SJSA1 (cell line): ENCODE measurements at places on chromosomes 5 and 9. TPM values are rescaled to one million over a fixed set of nuclear protein-coding genes. Genes with fewer than 3 reads are reported as not detected.

DNA sequence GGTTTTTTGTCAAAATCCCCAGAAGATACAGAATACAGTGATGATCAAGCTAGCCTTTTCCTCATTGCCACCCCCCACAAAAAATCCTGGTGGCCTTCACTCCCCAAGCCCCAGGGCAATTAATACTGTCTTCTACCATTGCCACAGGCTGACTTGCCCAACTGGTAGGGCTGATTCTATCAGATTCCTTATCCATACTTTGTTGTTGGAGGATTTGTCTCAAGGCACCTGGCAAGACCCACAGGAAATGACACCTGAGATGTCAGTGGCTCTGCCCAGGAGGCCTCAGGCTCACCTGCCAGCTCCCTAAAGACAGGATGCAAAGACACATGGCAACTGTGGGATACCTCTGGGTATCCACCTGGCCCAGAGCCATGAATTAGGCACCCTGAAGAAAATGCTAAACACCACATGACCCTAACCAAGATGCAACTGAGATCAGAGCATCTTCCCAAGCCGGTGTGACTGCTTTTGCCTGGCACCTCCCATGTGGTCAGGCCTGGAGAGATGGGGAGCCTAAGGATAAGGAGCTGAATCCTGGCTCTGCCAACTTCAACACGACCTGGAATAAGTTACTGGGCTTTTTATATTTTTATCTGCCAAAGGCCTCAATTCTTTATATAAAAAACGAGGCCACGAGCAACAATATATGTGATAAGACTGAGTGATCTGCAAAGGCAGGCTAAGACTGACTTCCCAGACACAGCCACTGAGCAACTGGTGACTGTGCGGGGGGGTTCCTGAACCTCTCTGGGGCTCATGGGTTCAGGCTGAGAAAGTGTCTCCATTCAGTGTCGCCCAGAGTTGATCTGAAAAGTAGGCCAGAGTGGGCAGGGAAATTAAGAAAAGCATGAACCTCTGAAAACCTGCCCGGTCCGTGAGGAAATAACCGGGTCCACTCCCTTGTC is 944 bp downstream of the ATOX1 start:
- DNase-seq, result peak; percentile 41

DNA sequence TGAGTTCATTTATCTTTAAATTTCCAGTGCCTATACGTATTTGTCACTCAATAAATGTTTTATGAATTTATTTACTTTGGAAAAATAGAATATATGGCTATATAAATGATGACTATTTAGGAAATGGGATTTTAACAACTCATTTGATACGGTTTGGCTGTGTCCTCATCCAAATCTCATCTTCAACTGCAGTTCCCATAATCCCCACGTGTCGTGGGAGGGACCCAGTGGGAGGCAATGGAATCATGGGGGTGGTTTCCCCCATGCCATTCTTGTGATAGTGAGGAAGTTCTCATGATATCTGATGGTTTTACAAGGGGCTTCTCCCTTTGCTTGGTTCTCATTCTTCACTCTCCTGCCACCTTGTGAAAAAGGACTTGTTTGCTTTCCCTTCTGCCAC is 187.6 kb upstream of the EFNA5 start:
- DNase-seq, result no peak

GRCh38 chr5:6872441-6873160 is 159.4 kb downstream of the TENT4A start:
- DNase-seq, result no peak

DNA sequence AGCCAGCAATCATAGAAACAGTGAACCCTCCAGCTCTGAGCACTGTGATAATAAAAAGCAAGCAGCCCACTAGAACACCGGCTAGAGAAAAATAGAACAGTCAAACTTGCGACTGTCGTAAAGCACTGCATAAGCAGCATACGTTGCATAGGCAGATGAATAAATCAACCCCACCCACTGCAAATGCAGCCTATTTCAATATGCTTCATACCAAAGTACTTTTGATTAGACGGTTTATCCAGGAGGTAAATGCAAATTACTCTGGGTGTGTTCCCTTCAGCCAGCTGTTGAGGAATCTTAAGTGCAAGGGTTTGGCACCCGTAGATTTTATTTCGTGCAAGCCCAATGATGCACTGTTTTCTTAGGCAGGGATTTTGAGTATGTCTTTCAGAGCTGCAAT is 32.1 kb upstream of the ANKRD18A start:
- no peak for DNase-seq

DNA sequence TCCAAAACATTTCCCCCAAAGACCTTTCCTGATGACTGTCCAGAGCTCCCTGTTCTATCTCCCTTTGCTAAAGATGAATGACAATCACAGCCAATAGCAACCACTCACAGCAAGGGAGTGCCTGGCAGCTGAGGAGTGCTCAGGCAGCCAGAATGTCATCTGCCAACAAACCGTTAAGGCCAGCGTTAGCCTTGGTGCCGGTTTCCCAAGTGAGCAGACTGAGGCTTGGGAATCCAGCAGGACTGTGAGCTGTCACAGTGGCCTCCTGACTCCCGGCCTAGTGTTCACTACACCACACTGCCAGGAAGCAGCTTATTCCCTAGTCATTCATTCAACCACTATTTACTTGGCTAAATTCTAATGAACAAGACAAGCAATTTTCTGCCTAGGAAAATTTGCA is 24.7 kb downstream of the STK10 start:
- no peak for DNase-seq

DNA sequence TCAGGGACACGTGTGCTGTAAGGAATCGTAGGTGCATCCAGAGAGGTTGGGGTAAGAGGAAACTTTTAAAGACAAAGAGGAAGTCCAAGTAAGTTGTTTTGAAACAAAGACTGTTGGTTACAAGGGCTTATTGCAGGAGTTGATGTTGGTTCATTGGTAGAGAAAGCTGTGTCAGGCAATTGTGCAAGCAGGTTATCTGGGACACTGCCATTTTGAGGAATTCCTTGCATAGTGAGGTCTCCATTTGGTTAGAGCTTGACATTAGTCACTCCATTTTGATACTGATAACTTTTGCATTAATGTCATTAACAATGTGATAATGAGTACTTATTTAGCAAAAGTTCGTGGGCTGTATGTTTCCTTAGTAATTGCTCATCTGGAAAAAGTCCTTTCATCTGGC is 24.9 kb downstream of the CNOT6 start:
- DNase-seq, result no peak

- DNase-seq, result peak; percentile 35
These were observed 175.0 kb downstream of the MACROH2A1 start for GRCh38 chr5:135223891-135224625.

- DNase-seq, result no peak
These were observed 266.8 kb downstream of the ARHGEF28 start for GRCh38 chr5:73892806-73893205.

GRCh38 chr9:24464319-24464951 is 81.3 kb downstream of the IZUMO3 start:
- DNase-seq, result no peak

DNA sequence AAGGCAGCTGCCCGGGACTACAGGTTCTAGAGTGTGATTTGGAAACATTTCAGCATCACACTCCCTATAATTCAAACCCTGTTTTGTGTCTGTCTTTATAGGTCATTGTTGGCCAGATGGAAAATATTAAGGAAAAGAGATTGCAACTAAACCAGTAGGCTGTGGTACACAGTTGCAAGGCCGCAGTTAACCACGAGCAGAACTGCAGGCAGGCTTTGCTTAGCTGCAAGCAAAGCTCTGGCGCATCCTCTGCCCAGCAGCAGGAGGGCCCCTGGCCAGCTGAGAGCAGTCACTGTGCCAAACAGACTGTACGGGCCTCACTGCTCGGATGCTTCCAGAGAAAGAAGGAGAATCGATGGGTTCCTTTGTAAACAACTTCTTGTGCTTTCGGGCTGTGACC is 204.5 kb downstream of the DENND1A start:
- DNase-seq, result no peak

DNA sequence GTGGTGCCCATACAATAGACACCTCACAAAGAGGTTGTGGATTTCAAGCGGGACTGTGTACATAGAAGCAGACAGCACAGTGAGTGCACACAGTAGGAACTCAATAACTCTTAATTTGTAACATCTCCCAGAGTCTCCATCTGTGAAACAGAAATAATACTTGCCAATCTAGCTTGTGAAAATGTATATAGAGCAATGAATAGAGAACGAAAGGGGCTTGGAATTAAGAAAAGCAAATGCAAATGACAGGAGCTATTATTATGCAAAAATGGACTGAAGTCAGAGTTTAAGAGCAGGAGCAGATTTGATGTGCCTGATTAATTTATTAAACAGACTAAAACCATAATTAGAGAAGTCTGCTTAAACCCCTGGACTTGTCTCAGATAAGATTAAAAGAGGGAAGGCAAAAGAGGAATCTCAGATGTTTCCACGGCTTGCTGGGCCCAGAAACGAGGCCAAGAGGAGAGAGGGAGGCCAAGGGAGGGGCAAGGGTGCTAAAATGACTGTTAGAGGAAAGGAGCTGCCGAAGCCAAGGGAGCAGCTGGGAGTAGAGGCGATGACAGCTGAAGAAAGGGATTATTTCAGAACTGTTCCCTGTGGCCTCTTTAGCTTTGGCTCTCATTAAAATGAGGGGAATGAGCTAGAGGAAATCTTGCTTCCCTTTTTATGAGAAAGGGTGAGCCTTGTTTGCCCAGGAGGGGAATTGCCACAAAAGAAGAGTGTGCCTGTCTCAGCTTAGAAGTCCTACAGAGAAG is 72.1 kb downstream of the FEM1C start:
- DNase-seq, result no peak

DNA sequence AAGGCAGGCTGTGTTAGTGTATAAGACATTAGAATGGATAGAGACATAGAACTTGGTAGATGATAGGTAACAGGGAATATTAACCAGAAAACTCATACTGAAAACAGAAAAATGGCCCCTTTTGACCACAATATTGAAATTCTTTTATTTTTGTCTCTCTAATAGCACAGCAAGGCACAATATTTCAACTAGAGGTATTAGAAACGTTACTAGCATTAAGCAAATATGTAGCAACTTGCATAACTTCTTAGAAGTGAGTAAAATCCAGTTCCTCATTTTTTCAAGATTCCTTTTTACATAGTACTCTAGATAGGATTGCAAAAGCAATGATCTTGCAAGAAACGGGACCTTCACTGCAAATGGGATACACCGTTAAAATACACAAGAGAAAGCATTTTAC is 102.7 kb upstream of the VCAN start:
- DNase-seq, result no peak

DNA sequence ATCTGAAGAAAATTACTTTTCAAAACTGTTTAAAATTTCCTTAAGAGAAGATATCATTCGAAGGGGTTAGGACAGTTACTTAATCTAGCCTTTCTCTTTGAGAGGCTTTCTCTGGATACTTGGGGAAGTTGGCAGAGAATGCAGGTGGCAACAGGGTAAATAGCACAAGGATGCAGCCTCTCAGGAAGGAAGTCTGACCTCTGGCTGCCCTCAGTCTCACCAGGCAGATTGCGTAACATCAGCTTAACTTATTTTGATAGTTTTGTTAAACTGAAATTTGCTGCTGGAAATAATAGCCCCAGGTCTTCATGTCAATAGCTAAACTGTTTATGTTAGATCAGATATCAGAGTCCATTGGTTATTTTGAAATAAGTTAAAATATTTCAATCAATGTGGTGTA is 20.4 kb downstream of the CCDC192 start:
- DNase-seq, result no peak

GRCh38 chr9:20823051-20823450 is 139.0 kb downstream of the FOCAD start:
- no peak for DNase-seq

- DNase-seq, result no peak
These were observed 8.3 kb downstream of the HSD17B3 start for GRCh38 chr9:96293498-96294158.

DNA sequence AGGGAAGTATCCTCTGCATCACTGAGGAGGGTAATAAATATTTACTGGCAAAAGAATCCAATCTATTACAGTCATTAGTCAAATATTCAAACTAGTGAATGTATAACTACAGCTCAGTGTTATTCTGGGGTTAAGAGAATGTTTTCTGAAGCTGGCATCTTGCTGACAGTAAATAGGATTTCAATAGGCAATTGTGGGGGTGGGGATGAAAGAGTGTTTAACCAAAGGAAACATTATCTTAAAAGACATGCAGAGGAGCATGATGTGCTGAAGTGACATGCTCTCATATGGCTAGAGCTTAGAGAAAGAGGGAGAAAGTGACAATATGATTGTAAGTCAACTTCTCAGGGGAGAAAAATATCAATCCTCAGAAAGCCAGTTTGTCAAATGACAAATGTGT is 618.4 kb upstream of the RIOK2 start:
- DNase-seq, result no peak

GRCh38 chr9:38294220-38294960 is 98.1 kb upstream of the ALDH1B1 start:
- DNase-seq, result no peak

- no peak for DNase-seq
These were observed 224.6 kb upstream of the PLPPR1 start for GRCh38 chr9:100803956-100804355.

DNA sequence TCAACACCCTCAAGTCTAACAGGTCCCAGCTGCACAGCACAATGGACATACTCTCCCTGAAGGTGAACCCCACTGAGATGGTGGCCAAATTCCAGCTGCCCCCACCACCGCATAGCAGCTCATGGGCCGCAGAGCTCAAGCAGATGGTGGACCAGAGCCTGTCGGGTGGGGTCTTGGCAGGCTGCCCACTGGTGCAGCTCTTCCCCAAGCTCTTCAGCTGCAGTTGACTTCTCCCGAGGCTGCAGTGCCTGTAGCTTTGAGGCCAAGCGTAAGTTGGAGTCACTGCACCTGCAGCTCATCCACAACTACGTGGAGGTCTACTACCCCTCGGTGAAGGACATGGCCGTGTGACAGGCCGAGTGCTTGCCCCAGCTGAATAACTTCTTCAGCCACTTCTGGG is 56.6 kb upstream of the SPTLC1 start:
- DNase-seq, result no peak

DNA sequence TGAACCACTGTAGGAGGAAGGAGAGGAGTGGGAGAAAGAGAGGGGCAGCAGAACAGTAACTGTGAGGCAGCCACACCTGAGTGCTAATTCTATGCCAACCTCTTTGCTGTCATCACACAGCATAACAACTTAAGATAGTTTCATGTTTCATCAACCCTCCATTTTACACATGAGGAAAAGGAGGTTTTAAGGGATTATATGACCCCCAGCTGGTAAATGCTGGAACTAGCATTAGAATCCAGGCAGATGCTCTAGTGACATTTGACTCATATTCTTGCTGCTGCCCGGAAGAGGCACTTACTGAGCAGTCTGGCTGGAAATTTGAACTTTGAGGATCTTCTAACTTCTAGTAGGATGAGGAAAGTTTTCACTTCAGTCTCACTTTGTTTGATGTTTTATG is 24.1 kb upstream of the VLDLR start:
- no peak for DNase-seq

Gene ZNF169
- 0.09 and 1.4 TPM in 2 replicates for total RNA-seq

Gene C9orf40
- total RNA-seq, result 5.6 and 5.7 TPM in 2 replicates

Gene HK3
- total RNA-seq, result not detected in 2 replicates

Gene CDKN2B
- 22.3 and 29.6 TPM in 2 replicates for total RNA-seq

Gene JAK2
- 4.2 and 5.7 TPM in 2 replicates for total RNA-seq

Gene TAF1L
- total RNA-seq, result not detected in 2 replicates

Gene ESM1
- total RNA-seq, result 0.13 and 1.8 TPM in 2 replicates

Gene PPWD1
- total RNA-seq, result 35.7 and 44.4 TPM in 2 replicates

Gene C5orf58
- not detected in 2 replicates for total RNA-seq

Gene AQP3
- total RNA-seq, result not detected in 2 replicates
